ENCODE measurements at places on chromosomes 1 and 21. TPM values are rescaled to one million over a fixed set of nuclear protein-coding genes. Genes with fewer than 3 reads are reported as not detected.

DNA sequence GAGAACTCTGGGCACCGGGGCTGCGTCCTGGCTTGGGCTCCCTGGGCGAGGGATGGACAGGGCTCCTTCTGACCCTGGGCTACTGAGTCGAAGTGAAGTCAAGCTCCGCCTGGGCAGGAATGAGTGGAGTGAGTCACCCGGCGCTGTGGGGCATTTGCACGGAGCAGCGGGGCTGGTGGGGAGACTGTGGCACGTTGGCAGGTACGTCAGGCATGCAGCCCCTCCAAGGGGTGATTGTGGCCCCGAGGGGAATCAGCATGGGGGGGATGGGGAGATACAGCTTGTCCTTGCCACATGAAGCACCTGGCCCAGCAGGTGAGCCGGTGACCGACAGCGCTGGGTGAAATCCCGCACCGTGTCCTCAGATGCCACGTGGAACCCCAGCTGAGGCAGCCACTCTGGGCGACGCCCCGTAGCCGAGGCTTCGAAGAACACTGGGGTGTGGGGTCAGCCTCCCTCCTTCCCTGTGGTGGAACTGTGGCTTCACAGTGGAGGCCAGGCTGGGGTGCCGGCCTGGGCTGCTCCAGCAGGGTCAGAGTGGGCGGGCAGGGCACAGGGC lies 62.3 kb downstream of the COL18A1 start:
- H3K27ac ChIP-seq, result peak overlapping the region; percentile 44
- no peak for DNase-seq
- H3K4me1 ChIP-seq, result peaks cover 82% of the 10 kb centered on the region
- peaks cover 4% of the 10 kb centered on the region for H3K36me3 ChIP-seq
- H3K27me3 ChIP-seq, result no peaks in the 10 kb centered on the region

Gene NUDT4B
- total RNA-seq, result 5.5 TPM

DNA sequence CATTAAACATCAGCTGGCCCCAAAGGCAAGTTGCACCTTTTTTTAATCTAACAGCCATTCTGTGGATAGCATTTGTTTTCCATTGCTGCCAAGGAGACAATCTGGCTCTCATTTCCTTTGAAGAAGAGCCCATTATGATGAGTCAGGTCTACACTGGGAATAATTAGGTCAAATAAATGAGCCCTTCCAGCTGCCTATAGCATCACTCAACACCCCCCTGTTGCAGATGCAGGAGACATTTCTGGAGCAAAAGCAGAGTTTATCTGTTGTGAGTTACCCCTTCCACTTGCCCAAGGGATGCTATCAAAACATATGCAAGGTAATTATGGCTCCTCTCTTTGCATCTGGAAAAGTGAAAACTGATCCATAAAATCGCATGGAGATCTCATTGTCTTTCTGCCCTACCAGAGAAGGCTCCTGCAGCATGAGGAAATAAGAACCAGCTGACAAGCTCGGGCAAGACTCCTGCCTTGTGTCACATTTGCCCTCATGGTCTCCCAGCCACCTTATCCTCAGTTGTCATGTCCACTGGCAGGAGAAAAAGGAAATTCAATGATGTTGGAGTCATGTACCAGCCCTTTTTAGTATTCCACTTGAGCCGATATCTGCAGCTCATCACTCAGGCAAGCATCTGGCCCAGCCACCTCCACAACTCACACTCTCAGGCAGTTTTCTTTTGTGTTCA lies 135.9 kb downstream of the SLC30A10 start:
- H3K4me3 ChIP-seq, result no peak overlapping the region
- H3K36me3 ChIP-seq, result no peaks in the 10 kb centered on the region
- no peaks in the 10 kb centered on the region for H3K27me3 ChIP-seq
- no peak for DNase-seq

DNA sequence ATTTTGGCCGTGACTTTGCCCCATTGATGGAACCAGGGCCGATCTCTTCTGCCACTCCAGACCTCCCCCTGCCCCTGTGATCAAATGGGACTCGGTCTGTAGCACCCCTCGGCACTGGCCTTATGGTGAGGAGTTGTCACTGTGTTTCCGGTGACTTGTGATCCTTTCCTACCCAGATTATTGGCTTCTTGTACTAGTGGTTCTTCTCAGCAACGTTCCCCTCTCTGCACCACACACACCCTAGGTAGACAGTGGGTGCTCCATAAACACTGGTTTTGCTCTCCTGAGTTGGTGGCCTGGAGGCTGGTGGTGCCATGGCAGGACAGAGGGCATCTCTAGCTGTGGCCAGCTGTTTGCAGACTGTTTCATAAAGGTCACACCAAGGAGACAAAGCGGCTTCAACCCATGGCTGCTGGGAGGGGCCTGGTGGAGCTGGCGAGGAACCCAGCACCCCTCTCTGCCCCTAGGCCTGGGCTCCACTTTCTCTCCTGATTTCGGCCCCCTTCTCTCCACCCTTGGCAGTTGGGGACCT lies 50.7 kb downstream of the DHRS3 start:
- no peaks in the 10 kb centered on the region for H3K4me1 ChIP-seq
- no peak overlapping the region for H3K27ac ChIP-seq
- H3K36me3 ChIP-seq, result peaks cover 15% of the 10 kb centered on the region
- no peaks in the 10 kb centered on the region for H3K27me3 ChIP-seq
- no peak overlapping the region for H3K4me3 ChIP-seq
- DNase-seq, result no peak

- no peaks in the 10 kb centered on the region for H3K36me3 ChIP-seq
- H3K27me3 ChIP-seq, result no peaks in the 10 kb centered on the region
- no peak overlapping the region for H3K27ac ChIP-seq
- no peak for DNase-seq
- peaks cover 2% of the 10 kb centered on the region for H3K4me1 ChIP-seq
These were observed 261.6 kb downstream of the CAMTA1 start for GRCh38 chr1:7046891-7047290.

Gene G0S2
- 9.6 TPM for total RNA-seq

Data from liver (tissue), 10 donors.